ENCODE measurements at places on chromosomes 1 and 21.

GRCh38 chr21:32477424-32477745 is 64.9 kb downstream of the EVA1C start:
- no peak for DNase-seq

GRCh38 chr1:200921571-200922110 is 26.9 kb downstream of the INAVA start:
- no peak for DNase-seq

- peak; percentile 15 for DNase-seq
Measured at GRCh38 chr1:38173848-38174247, 127.3 kb upstream of the POU3F1 start.

DNA sequence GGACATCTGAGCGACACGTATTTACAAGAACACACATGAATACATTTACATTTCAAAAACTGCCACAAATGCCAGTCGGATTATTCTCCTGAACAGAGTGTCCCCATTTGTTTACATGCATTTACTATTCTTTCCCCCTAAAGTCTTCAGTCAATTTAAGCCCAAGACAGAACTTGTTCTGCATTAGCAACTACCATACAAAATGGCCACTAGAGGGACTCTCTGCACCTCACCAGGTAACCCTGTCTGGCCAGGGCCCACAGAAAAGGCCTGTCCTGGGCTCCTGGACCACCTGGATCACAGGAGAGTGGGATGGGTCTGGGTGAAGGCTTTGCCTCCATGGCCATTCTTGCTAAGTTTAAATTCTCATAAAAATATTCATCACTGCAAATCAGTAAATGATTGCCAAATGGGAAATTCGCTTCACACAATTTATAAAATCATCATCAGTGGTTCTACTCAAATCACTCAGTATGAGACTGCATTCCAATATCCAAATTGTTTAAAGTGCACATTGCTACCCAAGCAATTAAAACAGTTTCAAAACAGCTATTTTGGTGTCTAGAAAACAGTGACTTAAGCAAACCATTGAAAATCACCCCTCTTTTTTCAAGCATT is 12.5 kb upstream of the GUCA2A start:
- peak; percentile 28 for DNase-seq

- no peak for DNase-seq
Measured at GRCh38 chr1:176799327-176799726, 336.4 kb downstream of the PAPPA2 start.

All from inflammatory macrophage (primary cell).